ENCODE measurements at places on chromosomes 2 and 18.

DNA sequence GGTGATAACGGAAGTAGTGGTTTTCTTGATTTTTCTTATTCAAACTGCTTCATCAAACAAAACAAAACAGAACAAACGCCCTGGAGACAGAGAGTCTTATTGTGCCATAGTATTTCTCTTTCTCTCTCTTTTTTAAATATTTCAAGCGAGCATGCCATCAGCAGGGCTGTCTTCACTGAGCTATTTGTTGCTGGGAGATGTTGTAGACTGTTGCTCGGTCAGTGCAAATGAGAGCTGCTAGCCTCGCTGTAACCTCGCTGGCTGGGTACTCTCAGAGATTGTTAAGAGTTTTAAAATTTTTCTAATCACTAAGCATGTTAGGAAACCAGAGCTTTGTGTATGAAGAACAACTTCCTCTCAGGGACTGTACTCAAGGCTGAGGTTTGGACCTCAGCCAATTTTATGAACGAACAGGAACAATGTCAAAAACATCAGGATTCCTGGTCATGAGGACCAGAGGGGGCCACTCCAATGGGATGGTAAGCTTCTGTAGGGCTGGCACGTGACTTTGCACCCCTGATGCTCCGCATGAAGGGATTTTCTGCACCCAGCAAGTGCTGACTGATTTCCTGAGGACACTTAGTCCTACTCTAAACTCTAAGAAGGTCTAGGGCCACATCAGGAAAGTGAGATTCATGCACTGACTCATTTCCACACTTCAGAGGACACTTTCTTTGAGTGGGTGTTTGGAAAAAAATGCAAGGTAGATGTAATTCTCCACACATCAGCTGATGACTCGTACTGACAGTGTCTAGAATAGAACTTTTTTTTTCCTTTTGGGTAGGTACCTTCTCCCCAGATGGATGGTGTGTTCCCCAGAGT, 59.8 kb upstream of the IL1R1 start:
- DNase-seq: peak; percentile 36

DNA sequence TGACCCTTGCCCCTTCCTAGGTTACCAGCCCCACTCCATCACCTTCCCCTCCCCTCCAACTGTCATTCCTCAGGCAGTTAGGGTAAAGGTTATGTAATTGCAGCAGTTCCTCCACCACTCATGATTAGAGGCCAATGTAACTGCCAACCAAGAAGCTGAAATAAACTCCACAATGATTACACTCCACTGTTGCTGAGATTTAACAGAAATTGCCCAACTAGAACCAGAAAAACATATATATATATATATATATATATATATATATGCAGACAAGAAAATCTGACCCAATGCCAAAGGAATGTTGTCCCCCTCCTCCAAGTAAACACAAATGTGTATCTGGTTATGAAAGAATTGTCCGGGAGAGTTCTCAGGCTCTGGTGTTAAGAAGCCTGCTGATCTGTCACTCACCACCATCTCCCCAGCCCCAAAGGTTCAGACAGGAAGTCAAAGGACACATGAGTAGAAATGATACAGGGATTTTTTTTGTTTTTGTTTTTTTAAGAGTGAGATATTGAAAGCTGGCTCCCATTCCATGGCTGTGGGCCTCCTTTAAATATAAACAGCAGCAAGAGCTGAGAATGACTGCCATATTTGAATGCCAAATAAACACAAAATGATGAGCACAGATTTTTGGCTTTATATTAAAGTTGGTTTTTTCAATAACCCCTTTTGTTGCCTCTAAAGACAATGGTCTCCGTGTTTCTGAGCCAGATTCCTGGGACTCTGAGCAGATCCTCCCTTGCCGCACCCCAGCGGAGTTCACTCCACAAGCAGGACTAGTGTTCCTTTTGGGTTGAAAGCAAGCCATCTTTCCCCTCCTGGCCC, 127.2 kb upstream of the MAPRE2 start:
- no peak for DNase-seq

DNA sequence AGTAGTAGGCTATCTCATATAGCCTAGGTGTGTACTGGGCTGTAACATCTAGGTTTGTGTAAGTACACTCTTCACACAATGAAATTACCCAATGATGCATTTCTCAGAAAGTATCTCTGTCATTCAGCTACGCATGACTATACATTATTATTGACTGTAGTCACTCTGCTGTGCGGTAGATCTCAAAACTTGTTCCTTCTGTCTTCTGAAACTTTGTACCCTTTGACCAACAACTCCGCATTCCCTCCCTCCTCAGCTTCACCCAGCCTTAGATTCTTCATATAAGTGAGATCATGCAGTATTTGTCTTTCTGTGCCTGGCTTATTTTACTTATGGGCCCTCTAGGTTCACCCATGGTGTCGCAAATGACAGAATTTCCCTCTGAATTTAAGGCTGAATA, 49.0 kb downstream of the TAF1B start:
- DNase-seq: no peak

GRCh38 chr18:34758378-34758948, 48.4 kb downstream of the DTNA start:
- DNase-seq: no peak

- DNase-seq: peak; percentile 13
Observed at GRCh38 chr18:63850020-63850419, 37.5 kb upstream of the SERPINB2 start.
